ENCODE measurements at places on chromosomes 12 and 14. TPM values are rescaled to one million over a fixed set of nuclear protein-coding genes. Genes with fewer than 3 reads are reported as not detected.
A peak's percentile ranks its signal among the peaks of the same experiment; 100 is the strongest.

DNA sequence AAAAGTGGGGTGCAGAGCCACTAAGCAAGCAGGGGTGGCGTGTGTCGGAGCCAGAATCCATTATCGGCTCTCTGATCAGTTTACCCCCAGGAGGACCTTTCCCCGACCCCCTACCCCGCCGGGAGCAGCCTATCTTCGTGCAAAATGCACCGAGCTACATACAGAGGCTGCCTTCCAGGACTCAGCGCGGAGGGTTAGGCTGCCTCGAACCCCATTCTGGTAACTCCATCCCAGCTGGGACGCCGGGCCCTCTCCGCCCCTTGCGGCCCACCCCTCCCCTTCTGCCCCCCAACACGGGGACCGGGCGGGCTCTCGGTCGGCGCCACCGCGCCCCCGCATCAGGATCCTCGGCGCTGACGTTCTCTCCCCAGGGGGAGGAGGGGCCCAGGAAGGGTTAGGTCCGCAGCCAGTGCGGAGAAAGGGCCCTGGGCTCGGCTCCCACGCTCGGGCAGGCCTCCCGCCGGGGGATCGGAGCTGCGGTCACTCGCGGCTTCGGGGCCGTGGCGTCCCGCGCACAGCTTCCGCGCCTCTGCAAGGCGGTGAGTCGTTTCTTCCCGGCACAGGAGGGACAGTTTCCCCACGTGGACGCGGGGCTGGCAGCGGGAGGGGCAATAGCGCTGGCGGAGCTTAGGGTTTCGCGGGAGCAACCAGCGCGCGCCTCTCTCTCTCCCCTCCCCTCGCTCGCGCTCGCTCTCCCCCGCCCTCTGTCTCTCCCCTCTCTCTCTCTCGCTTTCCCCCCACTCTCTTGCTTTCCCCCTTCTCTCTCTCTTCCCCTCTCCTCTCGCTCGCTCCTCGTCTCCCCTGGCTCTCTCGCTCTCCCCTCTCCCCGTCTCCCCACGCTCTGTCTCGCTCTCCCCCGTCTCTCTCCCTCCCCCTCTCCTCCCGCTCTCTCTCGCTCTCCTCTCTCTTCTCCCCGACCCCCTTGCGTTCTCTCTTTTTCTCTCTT lies 12.5 kb upstream of the MAP3K9 start:
- DNase-seq = peak; percentile 28

DNA sequence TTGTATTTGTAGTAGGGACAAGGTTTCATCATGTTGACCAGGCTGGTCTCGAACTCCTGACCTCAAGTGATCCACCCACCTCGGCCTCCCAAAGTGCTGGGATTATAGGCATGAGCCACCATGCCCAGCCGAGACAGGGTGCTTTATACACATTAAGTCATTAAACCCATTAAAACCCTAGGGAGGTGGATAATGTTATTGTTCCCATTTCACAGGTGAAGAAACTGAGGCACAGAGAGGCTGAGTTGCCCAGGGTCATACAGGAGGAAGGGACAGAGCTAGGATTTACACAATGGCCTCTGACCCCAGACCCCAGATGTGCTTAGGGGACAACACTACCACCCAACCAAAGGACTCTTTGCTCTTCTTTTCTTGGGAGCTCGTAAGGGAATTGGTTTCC lies 51.0 kb upstream of the RIN3 start:
- DNase-seq = no peak

DNA sequence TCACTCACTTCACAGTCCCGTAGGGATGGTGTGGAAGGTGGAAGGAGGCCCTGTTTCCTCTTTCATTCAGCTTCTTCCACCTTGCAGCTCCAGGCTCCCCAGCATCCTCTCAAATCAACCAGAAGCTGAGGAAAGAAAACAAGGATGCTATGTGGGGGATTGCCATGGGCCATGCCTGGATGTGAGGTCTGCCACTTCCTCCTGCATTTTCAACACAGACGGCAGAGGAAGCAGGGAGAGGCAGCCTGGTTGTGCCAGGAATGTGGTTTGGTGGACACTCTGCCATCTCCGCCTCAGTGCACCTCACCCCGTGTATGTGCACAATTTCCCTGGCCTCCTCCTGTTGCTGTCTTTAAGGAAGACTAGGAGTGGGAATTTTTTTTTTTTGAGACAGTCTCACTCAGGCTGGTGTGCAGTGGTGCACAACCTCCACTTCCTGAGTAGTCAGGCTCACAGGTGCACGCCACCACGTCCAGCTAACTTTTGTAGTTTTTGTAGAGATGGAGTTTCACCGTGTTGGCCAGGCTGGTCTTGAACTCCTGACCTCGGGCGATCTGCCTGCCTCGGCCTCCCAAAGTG lies 99.2 kb downstream of the SLC15A4 start:
- DNase-seq = no peak

GRCh38 chr12:132374612-132375445 lies 45.4 kb upstream of the GALNT9 start:
- DNase-seq = no peak

The SLC25A47 gene
- not detected for total RNA-seq

Measured in progenitor cell of endocrine pancreas (in vitro differentiated cells).